Activated CD4-positive, alpha-beta T cell treated with anti-CD3 and anti-CD28 coated beads, Interleukin-2, amount 10 ng/mL, durations not matched to agents 7 days and 5 days (primary cell): ENCODE measurements at places on chromosomes 3 and 15. TPM values are rescaled to one million over a fixed set of nuclear protein-coding genes. Genes with fewer than 3 reads are reported as not detected.

HCN4 gene
- total RNA-seq, result not detected

GABRA5 gene
- not detected for total RNA-seq

CAND2 gene
- total RNA-seq, result 0.98 TPM

GOLGA8S gene
- 0.20 TPM for total RNA-seq

GLDN gene
- total RNA-seq, result not detected

FBLN2 gene
- total RNA-seq, result not detected

ZBBX gene
- not detected for total RNA-seq

SEMA6D gene
- total RNA-seq, result not detected

AHSG gene
- total RNA-seq, result not detected

GOLGA8R gene
- 3.4 TPM for total RNA-seq

CKMT1A gene
- total RNA-seq, result not detected

ARHGEF3 gene
- total RNA-seq, result 109 TPM

MINAR1 gene
- 0.55 TPM for total RNA-seq

ALDH1A2 gene
- not detected for total RNA-seq
